ENCODE measurements at places on chromosomes 13 and 19.
A peak's percentile ranks its signal among the peaks of the same experiment; 100 is the strongest.

GRCh38 chr13:39501702-39502324, 101.2 kb downstream of the LHFPL6 start:
- no peak for DNase-seq

GRCh38 chr19:2542341-2543069, 66.6 kb downstream of the GADD45B start:
- peak; percentile 72 for DNase-seq

- no peak for DNase-seq
Measured at GRCh38 chr13:30685320-30685859, 50.0 kb upstream of the ALOX5AP start.

DNA sequence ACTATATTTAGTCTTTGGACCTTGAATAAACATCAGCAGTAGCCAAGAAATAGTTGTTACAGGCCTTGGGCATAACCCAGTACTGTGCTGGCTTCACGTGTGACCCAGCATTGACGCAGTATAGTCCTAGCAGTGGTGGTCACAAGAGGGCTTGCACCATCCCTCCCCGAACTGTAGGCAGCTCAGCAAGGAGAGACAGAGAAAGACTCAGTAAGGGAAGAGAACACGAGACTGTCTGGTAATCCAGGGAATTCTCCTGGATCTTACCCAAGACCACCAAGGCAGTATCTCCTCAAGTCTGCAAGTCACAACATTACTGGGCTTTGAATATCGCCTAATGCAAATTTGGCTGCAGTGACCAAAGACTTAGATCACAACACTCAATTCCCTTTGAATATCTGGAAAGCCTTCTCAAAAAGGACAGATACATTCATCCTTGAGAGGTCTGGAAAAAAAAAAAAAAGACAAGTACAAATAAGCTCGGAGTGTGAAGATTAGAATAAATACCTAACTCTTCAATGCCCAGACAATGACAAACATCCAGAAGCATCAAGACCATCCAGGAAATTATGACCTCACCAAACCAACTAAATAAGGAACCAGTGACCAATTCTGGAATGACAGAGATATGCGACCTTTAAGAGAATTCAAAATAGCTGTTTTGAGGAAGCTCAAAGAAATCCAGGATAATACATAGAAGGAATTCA, 39.7 kb downstream of the CAB39L start:
- no peak for DNase-seq

- no peak for DNase-seq
Measured at GRCh38 chr19:6270076-6270745, 9.6 kb downstream of the MLLT1 start.
